ENCODE measurements at places on chromosomes 11 and 22.

GRCh38 chr11:70267405-70267950, 3.0 kb upstream of the PPFIA1 start:
- no peak for DNase-seq

- no peak for DNase-seq
These were observed 28.8 kb downstream of the SLN start for GRCh38 chr11:107683061-107683460.

- no peak for DNase-seq
These were observed 848 bp downstream of the HEPN1 start for GRCh38 chr11:124919898-124920297.

GRCh38 chr11:77747381-77747969, 73.0 kb downstream of the RSF1 start:
- no peak for DNase-seq

DNA sequence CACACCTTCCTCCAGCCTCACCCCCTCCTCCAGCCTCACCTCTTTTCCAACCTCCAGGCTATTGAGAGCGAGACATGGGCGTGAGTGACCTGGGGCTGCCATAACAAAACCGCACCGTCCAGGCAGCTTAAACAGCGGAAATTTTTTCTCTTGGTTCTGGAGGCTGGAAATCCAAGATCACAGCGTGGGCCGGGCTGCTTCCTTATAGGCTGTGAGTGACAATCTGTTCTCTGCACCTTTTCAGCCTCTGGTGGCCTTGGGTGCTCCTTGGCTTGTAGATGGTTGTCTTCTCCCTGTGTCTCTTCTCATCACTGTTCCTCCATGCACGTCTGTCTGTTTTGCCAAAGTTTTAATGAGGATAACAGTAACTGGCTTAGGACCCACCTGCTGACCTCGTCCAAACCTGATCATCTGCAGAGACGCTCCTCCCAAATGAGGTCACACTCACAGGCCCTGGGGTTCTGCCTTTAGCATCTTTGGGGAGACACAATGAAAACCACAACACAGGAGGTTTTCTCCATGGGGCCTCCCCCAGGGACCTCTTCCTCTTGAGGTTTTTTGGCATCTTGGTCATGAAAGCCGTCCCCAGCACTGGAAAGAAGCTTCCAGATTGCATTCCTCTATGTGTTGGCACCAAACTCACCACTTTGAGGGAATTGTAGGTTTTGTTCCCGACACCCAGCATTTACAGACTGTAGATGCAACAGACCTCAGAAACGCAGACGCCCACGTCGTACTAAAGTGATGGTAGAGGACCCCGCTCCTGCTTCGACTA, 878.1 kb downstream of the BRD1 start:
- no peak for DNase-seq

- no peak for DNase-seq
These were observed 57.3 kb upstream of the SYT13 start for GRCh38 chr11:45343444-45343843.

- no peak for DNase-seq
These were observed 965 bp downstream of the OR9Q1 start for GRCh38 chr11:58024601-58025091.

GRCh38 chr11:121670805-121671282, 218.1 kb upstream of the SORL1-AS1 start:
- DNase-seq: no peak

GRCh38 chr11:316031-316701, 2.3 kb downstream of the IFITM1 start:
- DNase-seq: no peak

DNA sequence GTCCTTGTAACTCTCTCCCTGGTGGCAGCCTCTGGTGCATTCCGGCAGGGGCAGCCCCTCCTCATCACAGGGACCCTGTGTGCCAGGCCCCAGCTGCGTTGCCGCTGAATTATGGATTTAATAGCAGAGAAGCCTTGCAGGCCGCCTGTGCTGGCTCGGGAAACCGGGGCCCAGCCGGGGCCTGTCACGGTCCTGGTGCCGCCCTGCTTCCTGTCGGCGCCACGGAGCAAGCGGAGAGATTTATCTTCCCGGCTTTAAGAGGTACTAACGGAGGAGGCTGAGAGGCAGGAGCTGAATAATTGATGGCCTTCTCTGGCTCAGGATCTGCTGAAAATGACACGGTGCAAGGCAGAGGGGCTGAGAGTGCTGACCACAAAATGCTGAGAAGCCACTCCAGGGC, 54.0 kb upstream of the CCDC188 start:
- no peak for DNase-seq

GRCh38 chr11:12905435-12905834, 103.7 kb upstream of the RASSF10 start:
- no peak for DNase-seq

DNA sequence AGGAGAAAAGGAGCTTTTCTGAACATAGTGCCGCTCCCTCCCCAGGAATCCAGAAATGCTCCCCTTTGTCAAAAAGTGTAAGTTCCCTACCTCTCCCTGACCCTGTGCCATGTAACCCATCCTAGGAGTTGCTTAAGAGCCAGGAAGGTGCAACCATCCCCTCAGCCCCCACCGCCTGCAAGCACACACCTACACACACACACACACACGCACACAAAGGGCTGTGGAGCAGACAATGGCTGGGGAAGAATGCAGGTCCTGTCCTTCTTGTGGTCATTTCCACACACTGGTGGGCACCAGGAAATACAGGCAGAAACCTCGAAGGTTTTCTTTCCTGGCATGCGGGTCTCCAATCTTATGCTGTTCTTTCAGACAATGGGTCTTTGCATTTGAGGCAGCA, 1.2 kb downstream of the P2RX3 start:
- DNase-seq: no peak

DNA sequence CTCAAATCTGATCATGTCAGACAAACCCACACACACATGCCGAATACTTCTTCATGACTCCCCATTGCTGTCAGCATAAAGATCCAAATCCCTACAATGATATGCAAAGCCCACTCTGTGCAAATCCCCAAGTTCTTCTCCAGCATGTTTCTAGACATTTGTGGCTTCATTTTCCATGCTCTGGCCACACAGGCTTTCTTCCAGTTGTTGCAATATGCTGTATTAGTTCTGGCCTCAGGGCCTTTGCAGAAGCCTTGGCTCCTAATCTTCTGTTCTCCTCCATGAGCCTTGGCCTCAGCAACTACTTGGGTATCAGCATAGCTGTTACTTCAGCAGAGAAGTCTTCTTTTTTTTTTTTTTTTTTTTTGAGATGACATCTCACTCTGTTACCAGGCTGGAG, 49.6 kb downstream of the NAV2 start:
- DNase-seq: no peak

DNA sequence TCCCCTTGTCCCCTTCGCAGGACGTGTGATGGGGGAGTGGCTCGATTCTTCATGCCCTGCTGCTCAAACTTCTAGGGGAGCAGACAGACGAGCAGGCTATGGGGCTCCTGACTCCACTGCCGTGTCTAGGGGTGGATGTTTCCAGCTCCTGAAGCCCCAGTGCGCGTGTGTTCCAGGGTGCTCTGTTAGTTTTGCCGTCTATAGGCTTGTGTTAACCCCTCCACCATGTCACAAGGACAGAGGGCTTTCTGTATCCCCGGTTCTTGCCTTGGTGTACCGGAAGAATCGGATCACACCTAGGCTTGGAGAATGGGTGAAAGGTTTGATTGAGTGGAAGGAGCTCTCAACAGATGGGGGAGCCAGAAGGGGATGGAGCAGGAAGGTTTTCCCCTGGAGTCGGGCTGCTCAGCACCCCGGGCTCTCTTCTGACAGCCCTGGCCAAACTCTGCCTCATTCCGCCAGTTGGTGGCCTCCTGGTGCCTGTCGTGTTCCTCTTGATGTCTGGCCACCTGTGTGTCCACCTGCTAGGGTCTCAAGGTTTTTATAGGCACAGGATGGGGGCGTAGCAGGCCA, 810.7 kb downstream of the BRD1 start:
- no peak for DNase-seq

DNA sequence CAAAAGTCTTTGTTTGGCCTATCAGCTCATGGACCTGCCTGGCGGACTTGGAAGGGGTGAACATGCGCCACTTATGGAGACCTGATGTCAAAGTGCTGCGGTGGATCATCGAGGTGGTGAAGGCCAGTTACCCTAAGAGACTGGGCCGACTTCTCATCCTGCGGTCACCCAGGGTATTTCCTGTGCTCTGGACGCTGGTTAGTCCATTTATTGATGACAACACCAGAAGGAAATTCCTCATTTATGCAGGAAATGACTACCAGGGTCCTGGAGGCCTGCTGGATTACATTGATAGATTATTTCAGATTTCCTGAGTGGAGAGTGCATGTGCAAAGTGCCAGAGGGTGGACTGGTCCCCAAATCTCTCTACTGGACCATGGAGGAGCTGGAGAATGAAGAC, 17.9 kb downstream of the ALKBH3 start:
- no peak for DNase-seq

GRCh38 chr22:29621761-29622526, 18.5 kb downstream of the NF2 start:
- peak; percentile 90 for DNase-seq

DNA sequence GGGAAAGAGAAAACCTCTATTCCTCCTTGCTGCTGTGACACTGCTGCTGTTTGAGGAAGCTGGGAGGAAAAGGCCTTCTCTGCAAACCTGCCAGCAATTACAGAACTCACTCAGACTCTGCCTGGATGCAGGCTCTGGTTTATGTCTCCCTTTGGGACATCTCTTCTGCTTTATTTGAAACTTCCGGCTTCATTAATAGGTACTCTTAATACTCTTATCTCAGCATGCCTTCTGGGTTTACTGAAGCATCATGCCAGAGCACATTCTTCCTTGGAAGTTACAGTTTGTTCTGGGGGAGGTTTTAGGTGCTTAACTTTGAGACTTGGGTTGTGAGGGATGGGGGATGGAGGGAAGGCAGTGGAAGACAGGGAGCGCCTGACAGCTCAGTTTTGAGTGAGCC, 79.9 kb downstream of the NAV2 start:
- DNase-seq: no peak

GRCh38 chr11:92790926-92791616, 178.4 kb upstream of the MTNR1B start:
- no peak for DNase-seq

DNA sequence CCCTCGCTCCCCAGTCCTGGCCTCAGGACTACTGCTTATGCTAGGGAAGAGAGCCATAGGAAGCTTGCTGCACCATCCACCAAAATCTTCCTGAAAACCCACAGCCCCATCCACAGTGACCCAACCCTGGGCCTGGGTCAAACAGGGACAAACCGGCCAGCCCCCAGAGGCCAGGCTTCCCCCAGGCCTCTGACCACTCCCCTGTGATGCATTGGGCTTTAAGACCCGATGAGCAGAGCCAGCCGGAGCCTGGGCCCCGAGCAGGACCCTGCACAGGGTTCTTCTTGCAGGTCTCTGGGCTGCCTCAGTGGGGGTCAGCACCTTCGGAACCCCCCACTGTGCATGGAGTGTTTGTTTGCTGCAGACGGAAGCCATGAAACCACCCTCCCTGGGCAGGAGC, 583.7 kb downstream of the BRD1 start:
- no peak for DNase-seq

DNA sequence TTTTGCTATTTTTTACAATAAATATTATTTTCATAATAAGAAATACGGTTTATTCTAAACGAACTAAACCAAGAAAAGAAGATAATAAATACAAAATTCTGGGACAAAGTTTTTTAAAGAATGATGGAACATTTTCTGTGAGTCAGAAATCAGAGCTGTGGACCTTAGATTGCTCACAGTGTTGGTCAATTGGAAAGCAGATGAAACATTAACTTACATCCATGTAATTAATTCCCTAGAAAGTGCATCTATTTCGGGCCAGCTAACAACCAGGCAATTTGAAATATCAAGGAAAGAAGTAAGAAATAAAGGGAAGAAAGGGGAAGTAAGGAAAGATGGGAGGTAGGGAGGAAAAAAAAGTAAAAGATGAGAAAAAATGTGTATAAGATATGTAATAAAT, 1569.8 kb upstream of the TENM4 start:
- no peak for DNase-seq

GRCh38 chr11:7252683-7253213, 1.0 kb downstream of the SYT9 start:
- no peak for DNase-seq
